Calu3 (cell line): ENCODE measurements at places on chromosomes 2 and 18.

GRCh38 chr2:18425210-18425703 lies 135.2 kb downstream of the RDH14 start:
- no peaks in the 10 kb centered on the region for H3K4me1 ChIP-seq
- no peak overlapping the region for H3K27ac ChIP-seq
- no peak overlapping the region for H3K4me3 ChIP-seq
- H3K27me3 ChIP-seq = peaks cover 27% of the 10 kb centered on the region
- no peak for DNase-seq

- peaks cover 58% of the 10 kb centered on the region for H3K27me3 ChIP-seq
- H3K4me3 ChIP-seq = no peak overlapping the region
- H3K27ac ChIP-seq = no peak overlapping the region
- H3K4me1 ChIP-seq = peaks cover 5% of the 10 kb centered on the region
- H3K36me3 ChIP-seq = no peaks in the 10 kb centered on the region
- no peak for DNase-seq
Measured at GRCh38 chr2:110851531-110851930, 119.2 kb downstream of the ACOXL start.

GRCh38 chr2:241273210-241274020 lies 42.1 kb downstream of the HDLBP start:
- peak overlapping the region; percentile 67 for H3K4me3 ChIP-seq
- peak overlapping the region; percentile 72 for H3K27ac ChIP-seq
- DNase-seq = no peak
- H3K4me1 ChIP-seq = peaks cover 45% of the 10 kb centered on the region

DNA sequence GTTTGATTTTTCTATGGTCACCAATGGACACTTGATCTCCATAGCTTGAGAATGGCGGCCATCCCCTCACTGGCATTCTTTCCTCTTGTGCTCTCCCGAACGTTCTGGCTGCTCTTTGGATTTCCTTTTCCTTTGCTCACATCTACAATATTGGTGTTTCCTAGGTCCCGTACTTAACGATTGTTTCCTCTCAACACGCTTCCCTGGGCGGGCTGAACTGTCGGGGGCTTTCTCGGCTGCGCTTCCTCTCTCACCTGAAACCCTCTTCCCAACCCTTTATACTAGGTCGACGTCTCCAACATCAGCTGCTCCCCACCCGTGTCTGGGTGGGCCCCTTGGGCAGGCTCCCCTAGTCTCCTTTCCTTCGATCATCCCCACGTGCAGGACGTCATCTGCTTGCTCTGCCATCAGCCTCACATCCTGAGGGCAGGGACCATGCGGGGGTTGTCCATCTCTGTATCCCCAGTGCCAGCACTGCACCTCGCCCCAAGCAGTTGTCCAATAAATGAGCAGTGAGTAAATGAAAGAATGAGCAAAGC lies 634 bp upstream of the DIS3L2 start:
- DNase-seq = no peak
- peaks cover 18% of the 10 kb centered on the region for H3K4me1 ChIP-seq
- H3K27ac ChIP-seq = peak overlapping the region; percentile 55
- peaks cover 28% of the 10 kb centered on the region for H3K36me3 ChIP-seq

DNA sequence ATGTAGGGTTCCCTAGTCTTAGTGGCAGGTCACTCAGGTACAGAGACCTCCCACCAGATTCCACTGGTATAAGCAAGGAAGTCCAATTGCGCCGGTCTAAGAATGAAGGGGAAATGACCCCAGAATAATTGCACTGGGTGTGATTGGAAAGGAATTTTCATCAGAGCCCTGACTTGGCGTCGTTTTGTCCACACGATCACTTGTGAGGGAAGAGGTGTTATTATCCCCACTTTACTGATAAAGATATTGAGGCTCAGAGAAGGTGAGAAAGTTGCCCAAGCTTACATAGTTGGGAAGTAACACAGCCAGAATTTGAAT lies 61.5 kb downstream of the CIB4 start:
- H3K27ac ChIP-seq = no peak overlapping the region
- DNase-seq = no peak
- peaks cover 6% of the 10 kb centered on the region for H3K36me3 ChIP-seq
- H3K4me3 ChIP-seq = no peak overlapping the region
- no peaks in the 10 kb centered on the region for H3K4me1 ChIP-seq
